NCI-H748 treated with DMSO at 0.1 percent for 48 hours (cell line): ENCODE measurements at places on chromosomes 11 and 22.
A peak's percentile ranks its signal among the peaks of the same experiment; 100 is the strongest.

DNA sequence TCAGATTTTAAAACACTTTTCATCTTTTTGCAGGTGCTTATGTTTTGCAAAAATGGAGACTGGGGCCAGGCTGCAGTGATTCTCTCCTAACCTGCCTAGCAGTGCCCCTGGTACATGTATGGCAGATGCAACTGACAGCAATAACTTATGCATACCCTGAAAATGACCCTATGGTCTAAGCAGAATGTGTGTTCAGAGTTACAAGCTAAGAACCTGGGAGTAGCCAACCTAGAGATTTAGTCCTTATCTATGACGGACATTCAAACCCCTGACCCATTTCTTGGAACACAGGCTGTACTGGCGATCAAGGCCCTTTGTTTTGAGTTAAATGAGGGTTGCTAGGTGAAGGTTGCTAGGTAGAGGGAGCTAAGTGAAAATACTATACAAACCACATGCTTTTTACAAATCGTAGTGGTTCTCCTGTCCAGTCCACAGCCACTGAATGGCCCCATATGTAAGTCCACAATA lies 184.9 kb upstream of the SESN3 start:
- no peak for DNase-seq

GRCh38 chr11:70440206-70440605 lies 41.9 kb downstream of the CTTN start:
- no peak for DNase-seq

DNA sequence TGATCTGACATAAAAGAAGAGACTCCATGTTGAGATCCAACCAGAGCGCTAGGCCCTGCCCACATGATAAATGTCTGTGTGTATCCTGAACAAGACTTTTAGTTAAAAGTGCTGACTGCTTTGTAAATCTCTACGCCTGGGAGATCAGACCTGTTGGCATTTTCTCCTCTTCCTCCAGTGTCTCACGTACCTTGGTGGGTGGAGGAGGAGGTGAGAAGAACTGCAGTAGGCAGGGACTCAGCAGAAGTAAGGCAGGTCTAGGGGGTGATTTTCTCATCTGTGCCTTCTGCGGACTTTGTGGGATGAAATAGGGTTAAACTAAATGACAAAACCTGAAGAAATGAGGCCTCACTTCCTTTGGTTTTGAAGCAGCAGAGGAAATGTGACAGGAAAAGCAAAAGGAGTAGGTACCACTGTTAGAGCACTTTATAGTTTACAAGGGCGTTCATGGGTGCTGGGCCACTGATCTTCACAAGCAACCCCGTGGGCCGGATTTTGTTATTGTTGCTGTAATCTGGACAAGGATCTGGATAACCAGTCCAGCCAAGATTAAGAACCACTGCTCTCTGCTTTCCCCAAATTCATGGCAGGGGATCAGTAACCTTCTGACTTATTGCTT lies 36.7 kb upstream of the PLET1 start:
- no peak for DNase-seq

GRCh38 chr11:105582497-105582896 lies 27.4 kb upstream of the GRIA4 start:
- DNase-seq = no peak

- DNase-seq = no peak
These were observed 8.9 kb downstream of the DERL3 start for GRCh38 chr22:23829845-23830372.

DNA sequence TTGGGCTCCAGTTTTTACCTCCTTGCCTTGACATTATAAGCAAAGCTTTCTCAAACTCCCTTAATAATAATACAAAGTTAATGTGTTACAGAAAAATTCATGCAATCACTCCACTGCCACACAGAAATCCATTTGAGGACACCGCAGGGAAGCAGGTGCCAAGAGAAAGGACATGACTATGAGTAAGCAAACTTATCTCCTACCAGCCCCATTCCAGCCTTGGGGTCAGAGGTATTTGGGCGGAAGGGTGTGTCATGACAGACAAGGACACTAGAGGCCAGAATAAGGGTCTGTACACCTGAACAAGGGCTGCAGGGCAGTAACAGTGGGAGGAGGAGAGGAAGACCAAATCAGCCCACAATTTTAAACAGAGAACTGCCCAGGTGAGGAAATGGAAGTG lies 5.9 kb downstream of the GNG3 start:
- DNase-seq = no peak

DNA sequence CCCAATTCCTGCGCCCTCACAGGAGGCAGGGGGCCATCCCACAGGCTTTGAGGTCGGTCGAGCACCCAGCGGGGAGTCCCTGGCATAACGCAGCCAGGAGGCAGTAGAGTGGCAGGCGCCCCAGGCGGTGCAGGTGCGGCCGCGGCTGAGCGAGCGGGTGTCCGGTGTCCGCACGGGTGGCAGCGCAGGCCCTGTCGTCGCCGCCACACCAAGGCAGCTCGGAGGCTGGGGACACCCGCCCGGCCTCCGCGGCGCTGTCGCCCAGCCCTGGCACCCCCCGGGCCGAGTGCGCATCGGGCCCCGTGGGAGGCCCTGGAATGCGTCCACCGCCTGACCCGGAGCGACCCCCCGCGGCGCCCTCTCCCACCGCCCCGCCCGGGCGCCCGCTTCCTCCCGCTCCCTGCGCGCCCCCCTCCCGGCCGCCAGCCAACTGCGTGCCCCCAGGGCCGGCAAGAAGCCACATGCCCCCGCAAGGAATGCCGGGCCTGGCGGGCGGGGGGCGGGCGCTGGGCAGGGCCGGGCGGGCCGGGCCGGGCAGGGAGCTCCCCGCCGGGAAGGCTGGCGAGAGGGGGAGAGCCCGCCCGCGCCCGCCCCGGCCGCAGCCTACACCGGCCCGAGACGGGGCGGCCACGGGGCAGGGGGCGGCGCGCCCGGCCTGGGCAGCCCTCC lies 33.9 kb downstream of the PRDM11 start:
- no peak for DNase-seq

DNA sequence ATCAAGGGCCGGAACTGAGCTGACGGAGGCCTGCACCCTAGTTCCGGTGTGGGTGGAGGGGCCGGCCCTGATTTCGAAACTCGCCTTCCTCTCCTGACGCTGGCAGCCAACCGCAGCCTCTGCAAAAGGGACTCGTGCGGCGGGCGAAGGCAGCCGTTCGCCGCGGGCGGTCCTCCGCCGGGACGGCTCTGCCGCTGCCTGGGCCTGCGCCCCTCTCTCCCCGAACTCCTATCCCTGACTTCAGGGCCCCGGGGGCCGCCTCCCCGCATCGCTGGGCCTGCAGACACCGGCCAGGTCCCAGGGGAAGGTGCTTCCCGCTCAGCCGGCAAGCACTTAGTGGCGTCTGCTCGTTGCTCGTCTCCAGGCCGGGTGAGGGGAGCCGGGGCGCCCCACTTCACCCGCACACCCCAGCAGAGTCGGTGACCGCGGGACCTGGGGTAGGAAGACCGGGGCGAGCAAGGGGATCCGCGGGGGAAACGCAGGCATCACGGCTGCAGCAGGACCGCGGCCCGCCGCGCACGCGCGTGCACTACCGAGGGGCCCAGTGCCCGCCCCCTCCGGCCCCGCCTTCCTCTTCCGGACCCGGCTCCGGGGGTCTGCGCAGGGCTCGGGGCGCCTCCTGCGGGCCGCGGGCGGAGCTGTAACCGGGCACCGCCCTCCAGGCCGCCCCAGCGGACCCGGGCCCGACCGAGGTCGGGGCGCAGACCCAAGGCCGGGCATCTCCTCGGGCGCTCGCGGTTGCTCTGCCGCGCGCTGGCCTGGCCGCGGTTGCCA lies 464 bp upstream of the ANKRD13D start:
- peak; percentile 72 for DNase-seq

GRCh38 chr11:9438611-9439010 lies 22.2 kb upstream of the ZNF143 start:
- DNase-seq = no peak

DNA sequence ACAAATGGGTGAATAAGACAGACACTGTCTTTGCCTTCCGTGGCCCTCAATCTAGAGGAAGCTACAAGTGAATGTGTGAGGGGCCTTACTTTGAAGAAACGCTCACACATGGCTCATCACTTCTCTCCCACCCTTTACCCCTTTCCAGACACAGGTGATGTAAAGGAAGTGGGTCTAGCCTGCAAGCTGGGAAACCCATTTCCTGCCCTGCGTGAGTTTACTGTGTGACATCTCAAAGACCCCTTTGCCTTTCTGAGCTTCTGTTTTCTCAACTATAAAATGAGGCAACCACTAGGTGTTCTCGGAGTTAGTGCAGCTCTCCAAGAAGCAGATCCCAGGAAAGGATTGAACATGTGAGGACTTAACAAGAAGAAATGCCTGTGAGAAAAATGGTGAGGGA lies 43.1 kb upstream of the LMO2 start:
- DNase-seq = no peak

- no peak for DNase-seq
These were observed 399.6 kb downstream of the TMEM135 start for GRCh38 chr11:87437133-87437843.

DNA sequence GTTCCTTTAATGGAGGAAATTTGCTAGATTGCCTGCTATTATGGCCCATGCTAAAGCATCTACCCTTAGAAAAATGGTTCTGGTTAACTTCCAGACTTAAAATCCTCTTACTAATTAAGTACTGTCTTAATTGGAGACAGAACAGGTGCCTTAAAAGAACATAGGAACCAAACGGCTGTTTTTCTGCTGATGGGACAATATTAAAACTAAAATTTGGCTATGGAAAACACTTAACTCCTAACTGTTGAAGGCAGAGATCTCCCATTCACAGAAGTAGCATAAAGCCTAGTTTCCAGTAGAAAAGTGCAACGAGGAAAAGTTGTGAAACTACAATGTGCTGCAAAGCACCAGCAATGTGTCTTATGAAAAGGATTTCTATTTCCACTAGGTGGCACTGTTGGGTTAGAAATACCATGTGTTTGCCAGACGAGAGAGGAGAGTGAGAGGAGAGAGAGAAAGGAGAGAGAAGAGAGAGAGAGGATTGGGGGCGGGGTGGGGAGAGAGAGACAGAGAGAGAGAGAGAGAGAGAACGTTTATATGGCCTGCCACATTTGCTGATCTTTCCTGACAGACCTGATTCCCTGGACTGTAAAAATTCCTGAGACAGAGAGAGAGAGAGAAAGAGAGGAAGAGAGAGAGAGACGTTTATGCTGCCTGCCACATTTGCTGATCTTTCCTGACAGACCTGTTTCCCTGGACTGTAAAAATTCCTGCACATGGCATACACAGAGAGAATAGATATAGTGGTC lies 51.5 kb downstream of the FAM181B start:
- DNase-seq = peak; percentile 14

GRCh38 chr11:8828580-8829361 lies 82.2 kb upstream of the AKIP1 start:
- no peak for DNase-seq

DNA sequence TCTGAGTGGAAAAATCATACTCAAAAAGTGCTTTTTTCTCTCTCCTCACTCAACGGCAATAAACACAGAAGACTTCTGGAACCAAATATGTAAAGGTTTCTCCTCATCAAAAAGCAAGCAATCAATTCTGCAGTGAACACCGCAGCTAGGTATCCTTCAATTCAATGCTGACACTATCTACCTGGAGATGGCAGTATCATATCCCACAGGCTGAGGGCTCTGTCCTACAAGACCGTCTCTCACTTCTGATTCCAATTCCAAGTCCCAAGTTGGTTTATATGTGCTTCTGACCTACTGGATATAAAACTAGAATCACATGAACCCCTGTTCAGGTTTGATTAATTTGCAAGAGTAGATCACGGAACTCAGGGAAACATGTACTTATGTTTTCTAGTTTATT lies 59.7 kb upstream of the LUZP2 start:
- no peak for DNase-seq

- DNase-seq = no peak
These were observed 38.6 kb upstream of the SPTBN2 start for GRCh38 chr11:66767666-66768065.

- DNase-seq = no peak
These were observed 46.8 kb downstream of the TRIM44 start for GRCh38 chr11:35709376-35709775.

DNA sequence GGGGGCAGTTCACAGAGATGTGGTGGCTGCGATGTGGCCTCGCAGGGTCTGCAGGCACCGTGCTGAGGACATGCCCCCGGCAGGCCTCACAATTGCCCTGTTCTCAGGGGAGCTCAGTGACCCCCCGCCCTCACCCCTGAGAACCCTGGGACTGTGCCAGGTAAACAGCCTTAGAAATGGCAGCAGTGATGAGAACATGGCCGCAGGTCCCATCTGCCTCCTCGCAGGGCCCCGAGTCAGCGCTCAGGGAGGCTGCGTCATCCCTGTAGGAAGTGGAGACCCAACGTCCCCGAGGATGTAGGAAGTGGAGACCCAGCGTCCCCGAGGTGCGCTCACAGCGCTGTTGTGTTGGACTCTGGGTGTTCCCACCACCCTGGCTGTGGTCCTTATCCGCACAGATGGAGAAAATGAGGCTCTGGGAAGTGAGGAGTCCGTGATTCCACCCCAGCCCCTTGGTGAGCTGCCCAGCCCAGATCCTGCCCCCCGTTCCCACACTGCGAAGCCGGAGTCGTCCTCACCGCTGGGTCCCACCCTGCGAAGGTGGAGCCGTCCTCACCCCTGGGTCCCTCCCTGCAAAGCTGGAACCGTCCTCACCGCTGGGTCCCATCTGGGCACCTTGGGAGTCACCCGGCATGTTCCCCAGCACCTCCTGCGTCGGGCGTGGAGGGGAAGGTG lies 1086.8 kb downstream of the BRD1 start:
- no peak for DNase-seq

DNA sequence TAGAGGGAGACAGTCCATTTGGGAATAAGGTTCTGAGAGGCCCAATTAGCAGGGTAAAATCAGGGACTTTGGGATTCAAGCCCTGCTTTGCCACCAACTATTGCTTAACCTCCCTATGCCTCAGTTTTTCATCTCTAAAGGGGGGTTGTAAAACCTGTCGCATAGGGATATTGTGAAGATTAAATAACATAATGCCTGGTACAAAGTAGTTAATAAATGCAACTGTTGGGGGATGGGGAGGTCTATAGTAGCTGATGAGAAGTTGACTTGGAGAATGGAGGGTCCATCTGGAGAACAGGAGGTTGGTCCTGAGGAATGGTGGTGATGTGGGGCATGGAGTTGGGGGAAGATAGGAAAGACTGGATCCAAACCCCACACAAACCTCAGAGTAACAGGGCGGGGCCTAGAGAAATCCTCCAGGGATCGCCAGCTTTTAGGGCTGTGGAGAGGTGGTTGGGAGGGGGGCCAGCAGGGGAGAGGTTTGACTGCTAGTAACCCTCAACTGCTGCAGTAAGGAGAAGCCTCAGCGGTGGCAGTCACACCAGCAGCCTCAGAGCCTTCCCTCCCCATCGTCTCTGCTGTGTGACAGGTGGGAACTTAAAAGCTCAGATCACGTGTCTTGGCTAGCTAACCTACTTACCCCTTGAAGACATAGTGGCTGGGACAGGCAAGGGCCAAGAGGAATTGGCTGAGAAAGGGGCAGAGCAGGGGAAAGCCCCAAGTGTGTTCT lies 1.1 kb upstream of the ABCG4 start:
- no peak for DNase-seq

- DNase-seq = no peak
These were observed 9.1 kb downstream of the MMP10 start for GRCh38 chr11:102771351-102771750.

GRCh38 chr11:115317277-115318185 lies 186.7 kb downstream of the CADM1 start:
- peak; percentile 83 for DNase-seq

- DNase-seq = no peak
These were observed 25.1 kb upstream of the GUCY1A2 start for GRCh38 chr11:107043242-107044006.

GRCh38 chr11:8477151-8477550 lies 116.9 kb downstream of the STK33 start:
- DNase-seq = no peak
